Epithelial cell of prostate (primary cell): ENCODE measurements at places on chromosomes 5 and 9.

GRCh38 chr9:79254900-79255650 lies 316.7 kb upstream of the TLE4 start:
- DNase-seq, result no peak

GRCh38 chr9:95653246-95653645 lies 136.5 kb upstream of the PTCH1 start:
- no peak for DNase-seq

GRCh38 chr9:68822596-68823165 lies 117.6 kb downstream of the PIP5K1B start:
- DNase-seq, result no peak

DNA sequence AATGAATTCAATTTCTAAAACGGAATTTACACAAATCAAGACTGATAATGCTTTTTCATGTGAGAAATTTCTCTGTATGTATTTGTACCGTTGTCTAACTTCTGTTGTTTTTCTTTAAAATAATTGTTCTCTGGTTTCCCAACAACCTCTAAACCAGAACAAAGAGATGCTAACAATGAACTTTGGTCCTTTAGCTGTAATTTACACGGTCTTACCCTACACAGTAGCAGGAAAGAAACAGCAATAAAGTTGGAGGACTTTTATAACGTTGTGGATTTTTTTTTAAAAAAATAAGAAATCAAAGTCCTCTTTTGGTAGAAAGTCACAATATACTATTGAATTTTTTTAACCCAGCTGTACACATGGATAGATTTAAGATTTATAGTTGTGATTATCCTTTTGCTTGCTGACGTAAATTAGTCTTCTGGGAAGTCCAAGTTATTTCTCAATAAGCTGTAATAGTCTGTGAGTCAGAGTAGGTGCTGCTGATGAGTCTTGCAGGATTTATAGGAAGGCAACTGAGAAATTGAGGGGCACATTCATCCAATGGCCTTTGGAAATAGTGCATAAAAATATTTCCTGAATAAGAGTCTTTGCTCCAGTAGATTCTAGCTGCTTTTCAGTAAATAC lies 76.8 kb upstream of the PCSK1 start:
- peak; percentile 27 for DNase-seq

DNA sequence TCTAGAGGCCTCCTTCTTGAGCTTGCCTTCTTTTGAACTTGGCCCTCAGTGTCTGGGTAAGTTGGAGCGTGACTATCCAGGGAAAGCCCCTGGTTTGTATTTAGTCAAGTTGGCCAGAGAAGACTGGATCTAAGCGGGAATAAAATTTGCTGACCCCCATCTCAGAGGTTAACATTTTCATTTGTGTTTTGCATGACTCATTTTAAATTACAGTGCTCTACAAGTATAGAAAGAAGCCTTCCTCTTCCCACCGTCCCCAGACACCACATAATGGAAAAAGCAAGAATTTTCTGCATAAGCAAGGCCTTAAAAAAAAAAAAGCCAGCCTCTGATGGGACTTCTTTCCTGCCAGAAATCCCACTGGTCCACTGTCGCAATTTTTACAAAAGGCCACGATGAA lies 27.2 kb downstream of the PIK3R1 start:
- DNase-seq, result no peak

DNA sequence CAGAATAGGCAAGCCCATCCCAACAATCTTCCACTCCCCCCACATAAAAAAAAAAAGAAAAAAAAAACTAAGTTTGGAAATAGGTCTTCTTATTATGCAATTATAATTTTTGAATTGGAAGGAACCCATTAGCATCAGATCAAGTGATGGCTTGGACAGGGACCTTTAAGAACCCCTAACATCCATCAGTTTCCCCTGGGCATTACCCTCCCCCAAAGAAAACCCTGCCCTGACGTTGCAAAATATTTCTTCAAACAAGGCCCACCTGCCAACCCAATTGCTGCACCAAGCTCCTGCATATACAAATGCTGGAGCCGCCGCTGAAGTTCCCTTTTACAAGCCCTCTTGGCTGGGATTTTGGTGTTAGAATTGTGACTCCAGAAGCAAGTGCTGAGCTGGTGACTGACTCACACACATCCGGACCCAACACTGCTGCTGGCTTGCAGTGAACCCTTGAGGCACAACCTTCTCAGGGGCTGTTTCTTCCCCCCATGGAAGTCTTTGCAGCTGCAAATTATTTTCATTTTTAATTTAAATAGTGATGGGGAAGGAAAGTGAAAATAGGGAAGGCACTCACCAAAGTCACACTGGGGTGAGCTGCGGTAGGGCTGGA lies 56.1 kb upstream of the AFAP1L1 start:
- DNase-seq, result no peak

- no peak for DNase-seq
Measured at GRCh38 chr9:97963232-97963631, 19.9 kb upstream of the ANP32B start.

DNA sequence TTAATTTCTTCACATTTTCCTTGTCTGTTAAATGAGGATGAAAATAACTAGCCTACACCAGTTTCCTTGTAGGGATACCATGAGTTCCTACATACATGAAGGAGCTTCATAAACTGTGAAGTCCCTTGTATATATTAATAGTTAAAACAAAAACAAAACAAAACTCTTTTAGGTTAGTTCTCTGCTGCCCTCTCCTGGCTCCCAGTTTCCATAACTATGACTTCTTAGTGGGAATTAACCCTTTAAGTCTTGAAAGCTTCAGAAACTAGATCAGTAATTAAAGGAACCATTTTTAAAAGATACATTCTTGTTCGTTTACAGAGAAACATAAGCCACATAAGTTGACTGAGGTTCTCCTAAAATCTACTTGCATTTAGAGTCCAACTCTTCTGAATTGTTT lies 500.0 kb upstream of the C9orf72 start:
- peak; percentile 5 for DNase-seq

- no peak for DNase-seq
Measured at GRCh38 chr5:18992264-18992663, 995.7 kb downstream of the CDH18 start.

GRCh38 chr5:71011194-71011792 lies 13.8 kb downstream of the NAIP start:
- no peak for DNase-seq

- no peak for DNase-seq
Measured at GRCh38 chr5:151077967-151078366, 2.9 kb downstream of the TNIP1 start.
